ENCODE measurements at places on chromosomes 5 and 9. TPM values are rescaled to one million over a fixed set of nuclear protein-coding genes. Genes with fewer than 3 reads are reported as not detected.

DRD1 gene
- not detected for total RNA-seq

SAPCD2 gene
- total RNA-seq = 19.3 TPM

ADAMTSL2 gene
- total RNA-seq = under 0.01 TPM

KCNV2 gene
- not detected for total RNA-seq

SPINK6 gene
- not detected for total RNA-seq

ACOT12 gene
- not detected for total RNA-seq

EQTN gene
- not detected for total RNA-seq

FYB1 gene
- not detected for total RNA-seq

RETREG1 gene
- 0.15 TPM for total RNA-seq

RXRA gene
- total RNA-seq = 9.4 TPM

OTULINL gene
- 0.15 TPM for total RNA-seq

SLC23A1 gene
- total RNA-seq = not detected

LPAR1 gene
- 0.32 TPM for total RNA-seq

CDH9 gene
- not detected for total RNA-seq

All from epithelial cell of umbilical artery (primary cell).